ENCODE measurements at places on chromosomes 16 and 17.

GRCh38 chr16:12538667-12539091, 265.0 kb downstream of the CPPED1 start:
- no peak for DNase-seq

DNA sequence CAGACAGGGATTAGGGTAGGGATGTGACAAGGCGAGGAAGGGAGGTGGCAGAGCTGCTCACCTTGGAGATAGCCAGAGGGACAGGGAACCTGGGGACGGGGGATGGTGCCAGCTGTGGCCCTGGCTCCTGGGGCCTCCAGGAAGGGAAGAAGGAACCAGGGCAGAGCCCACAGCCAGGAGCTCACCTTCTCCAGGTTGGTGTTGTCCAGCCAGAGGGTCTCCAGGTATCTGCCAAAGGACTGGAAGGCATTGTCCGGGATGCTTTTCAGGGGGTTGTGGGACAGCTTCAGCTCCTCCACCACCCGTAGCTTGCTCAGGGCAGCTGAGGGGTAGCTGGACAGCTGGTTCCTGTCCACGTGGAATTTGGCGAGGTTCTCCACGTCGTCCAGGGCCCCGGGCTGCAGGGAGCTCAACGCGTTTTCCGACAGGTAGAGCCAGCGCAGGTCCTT, 801 bp downstream of the CHAD start:
- no peak for DNase-seq

DNA sequence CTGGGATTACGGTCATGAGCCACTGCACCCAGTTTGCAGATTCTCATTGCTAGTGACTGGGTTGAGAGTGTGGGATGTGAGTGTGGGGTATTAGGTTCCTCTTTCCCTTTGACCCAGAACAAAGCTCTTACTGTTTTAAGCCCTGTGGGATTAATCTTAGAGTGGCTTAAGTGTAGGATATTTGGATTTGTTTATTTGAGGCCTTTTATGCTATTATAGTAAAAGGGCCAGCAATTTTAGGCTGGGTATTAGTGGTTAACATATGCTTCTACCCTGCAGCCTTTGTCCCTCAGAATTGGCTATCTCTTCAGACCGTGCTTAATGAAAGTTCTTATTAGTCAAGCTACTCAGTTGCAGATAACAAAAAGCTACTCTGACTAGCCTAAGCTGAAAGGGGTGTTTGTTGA, 3.2 kb downstream of the SGF29 start:
- DNase-seq: no peak

DNA sequence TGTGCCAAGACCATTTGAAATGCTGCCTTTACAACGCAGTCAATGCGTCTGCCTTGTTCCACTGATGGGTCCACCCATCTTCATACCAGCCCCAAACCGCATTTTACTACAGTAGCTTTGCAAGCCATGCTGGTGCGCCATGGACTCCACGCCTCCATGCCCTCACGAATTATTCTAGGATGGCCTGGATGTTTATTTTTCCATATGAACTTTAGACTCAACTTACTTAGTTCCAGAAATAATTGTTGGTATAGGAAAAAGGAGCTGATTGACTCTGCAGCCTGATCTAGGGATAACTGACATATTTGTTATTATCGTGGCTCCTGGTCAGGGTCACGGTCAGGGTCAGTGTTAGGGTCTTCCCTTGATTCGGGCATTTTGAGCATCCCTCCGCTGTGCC, 70.0 kb upstream of the ZNF469 start:
- no peak for DNase-seq

- DNase-seq: no peak
Measured at GRCh38 chr16:13223666-13224065, 322.3 kb downstream of the SHISA9 start.

- DNase-seq: no peak
Measured at GRCh38 chr17:74447628-74448159, 15.8 kb downstream of the GPRC5C start.

- no peak for DNase-seq
Measured at GRCh38 chr17:29777663-29778062, 152.4 kb downstream of the SSH2 start.

- DNase-seq: no peak
Measured at GRCh38 chr17:37098152-37098551, 149.4 kb downstream of the AATF start.

DNA sequence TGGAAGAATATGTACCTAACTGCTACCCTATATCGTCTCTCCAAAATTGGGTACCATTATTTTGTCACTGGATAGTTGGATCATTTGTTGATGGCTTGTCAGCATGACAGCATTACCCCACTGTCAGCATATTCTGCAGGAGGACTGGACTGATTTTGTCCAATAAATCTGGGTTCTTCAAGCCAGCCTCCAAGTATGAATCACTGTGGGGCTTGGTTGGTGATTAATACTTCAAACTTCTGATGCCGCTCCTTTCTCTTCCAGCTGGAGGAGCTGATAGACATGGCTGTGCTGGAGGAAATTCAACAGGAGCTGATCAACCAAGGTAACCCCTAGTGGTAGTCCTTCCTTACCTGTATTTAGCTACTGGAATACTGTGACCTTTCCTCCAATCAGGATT, 2.5 kb downstream of the RPAIN start:
- DNase-seq: no peak

DNA sequence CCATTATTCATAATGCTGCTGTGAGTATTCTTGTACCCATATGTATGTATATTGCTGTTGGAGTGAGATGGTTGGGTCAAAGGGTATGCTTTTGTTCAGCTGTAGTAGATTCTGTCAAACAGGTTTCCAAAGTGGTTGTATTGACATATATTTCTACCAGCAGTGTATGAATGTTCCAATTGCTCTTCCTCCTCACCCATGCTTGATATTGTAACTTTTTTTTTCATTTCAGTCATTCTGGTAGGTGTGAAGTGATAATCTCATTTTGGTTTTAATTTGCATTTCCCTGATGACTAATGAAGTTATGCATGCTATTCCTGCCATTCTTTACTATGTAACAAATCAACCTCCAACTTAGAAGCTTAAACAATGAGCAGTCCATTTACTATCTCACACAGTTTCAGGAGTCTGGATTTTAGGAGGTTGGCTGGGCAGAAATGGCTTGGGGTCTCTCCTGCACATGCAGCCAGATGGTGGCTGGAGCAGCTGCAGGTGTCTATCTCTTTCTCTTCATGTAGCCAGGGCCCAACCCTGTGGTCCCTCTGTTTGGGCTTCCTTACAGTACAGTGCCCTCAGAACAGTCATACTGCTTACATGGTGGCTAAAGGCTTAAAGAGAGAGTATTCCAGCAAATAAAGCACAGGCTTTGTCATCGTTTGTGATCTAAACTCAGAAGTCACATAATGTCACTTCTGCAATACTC, 21.2 kb downstream of the ERAL1 start:
- peak; percentile 67 for DNase-seq

DNA sequence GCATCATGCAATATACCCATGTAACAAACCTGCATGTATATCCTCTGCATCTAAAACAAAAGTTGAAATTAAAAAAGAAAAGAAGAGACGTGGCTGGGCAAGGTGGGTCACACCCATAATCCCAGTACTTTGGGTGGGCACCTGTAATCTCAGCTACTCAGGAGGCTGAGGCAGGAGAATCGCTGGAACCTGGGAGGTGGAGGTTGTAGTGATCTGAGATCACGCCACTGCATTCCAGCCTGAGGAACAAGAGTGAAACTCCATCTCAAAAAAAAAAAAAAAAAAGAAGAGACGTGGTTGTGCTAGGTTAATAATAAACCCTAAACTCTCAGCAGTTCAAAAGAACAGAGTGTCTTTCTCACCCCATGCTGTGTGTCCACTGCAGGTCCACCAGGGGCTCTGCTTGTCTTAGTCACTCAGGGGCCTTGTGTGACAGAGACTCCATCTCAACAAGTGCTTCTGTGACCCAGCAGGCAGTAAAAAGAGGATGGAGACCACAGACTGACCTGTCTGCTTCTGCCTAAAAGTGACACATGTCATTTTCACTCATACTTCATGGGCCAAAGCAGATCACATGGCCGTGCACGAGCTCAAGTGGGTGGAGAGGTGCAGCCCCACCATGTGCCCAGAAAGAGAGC, 22.3 kb upstream of the N4BP1 start:
- no peak for DNase-seq

DNA sequence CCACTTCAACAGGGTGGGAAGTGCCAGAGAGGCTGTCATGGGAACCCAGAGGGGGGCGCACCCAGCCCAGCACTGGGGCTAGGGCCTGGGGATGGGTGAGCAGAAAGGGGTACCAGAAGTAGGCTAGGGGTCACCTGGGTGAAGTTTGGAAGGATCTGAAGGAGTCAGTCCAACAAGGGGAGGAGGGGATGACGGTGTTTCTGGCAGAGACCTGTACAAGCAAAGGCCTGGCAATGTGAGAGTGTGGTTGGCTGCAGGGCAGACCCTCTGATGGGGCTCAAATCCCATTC, 13.4 kb upstream of the KATNB1 start:
- no peak for DNase-seq

DNA sequence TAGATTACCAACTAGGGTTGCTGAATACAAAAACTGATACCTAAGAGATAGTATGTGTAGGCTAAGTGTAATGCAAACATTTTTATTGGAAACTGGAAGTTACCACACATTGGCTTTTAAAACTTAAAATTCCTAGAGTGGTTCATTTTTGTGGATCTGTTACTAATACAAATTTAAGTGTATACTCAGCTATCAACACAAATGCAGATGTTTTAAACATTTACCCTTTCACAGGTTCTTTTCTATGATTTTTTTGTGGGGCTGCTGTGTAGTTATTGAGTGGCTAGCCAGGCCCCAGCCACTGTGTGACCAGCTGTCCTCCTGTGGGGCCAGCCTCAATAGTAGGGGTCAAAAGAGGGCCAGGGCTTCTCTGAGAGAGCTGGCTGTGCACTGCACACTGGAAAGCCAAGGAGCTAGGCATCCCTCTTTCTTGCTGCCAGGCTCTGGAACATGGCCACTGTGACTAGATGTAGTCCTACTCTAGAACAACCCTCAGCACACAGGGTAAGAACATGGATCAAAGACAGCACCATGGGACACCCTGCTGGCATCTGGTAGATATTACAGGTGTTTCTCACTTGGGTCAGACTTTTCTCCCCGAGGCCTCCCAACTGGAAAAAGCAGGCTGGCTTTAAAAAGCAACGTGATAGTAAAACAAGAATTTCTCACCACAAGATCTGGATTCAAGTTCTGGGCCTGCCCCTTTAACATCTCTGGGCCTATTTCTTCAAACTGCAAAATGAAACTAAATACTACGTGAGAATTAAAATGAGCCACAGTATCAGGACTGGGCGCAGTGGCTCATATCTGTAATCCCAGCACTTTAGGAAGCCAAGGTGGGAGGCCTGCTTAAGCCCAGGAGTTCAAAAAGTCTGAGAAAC, 7.3 kb upstream of the VEZF1 start:
- DNase-seq: peak; percentile 89

DNA sequence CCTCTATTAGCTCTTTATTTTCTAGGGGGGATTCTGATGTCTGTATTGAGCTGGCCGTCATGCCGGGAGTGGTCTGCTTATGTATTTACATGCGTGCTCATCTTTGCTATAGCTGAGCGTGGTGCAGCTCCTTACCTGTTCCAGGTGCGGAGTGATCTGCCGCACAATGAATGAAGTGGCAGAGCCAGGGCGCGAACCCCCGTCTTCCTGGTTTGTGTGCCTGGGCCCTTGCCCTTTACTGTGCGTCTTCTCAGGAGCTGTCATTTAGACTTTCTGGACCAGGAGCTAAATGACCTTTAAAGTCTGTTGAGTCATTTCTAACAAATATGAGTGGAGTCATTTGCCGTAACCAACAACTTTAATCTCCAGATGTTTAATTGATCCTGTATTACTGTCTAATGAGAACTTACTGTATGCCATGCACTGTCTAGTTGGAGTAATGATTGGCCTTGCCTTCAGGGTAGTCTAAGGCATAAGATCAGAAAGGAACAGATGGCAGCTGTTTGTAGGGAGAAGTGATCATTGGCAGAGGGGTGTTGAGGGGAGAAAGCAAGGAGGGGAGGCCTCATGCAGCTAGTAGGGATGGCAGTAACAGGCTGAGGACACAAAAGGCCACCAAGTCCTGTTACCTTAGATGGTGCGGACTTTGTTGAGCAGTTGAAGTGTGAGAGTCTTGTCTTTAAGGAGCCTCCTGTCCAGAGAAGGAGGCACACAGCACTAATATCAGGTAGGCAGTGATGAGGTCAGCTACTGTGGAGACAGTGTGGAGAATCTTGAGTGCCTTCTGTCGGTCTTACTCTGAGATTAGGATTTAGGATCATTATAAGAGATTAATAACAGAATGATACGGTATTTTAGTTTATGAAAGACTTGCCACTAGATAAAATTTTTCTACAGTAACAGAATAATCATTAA, 53.9 kb downstream of the USP10 start:
- DNase-seq: no peak

- DNase-seq: no peak
Measured at GRCh38 chr17:14116263-14117024, 47.1 kb downstream of the COX10 start.

GRCh38 chr17:56978441-56979090, 635 bp downstream of the SCPEP1 start:
- DNase-seq: peak; percentile 85

DNA sequence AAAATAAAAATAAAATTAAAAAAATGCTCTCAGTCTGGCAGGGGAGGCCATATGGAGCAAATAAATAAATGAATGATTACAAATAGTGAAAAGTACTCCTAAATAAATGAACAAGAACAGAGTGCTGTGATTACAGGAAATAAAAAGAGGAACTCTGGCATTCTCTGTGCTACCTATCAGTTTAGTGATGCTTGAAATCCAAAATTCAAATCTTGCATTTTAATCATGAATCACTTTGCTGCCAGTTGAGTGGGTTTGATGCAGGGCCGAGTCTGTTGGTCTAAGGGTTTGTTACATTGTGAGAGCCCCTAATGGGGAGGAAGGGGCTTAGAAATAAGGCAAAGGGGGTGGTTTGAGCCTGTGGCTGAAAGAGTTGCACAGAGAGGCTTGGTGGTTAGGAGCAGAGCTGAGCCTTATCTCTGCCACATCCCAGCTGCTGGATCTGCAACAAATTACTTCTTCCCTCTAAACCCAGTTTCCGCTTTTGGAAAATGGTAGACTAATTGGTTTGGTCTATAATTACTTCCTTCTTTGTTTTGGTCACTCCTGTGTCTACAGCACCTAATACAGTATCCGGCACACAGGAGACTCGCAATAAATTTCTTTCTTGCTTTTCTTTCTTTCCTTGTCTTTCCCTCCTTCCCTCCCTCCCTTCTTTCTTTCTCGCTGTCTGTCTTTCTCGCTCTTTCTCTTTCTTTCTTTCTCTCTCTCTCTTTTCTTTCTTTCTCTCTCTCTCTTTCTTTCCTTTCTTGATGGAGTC, 6.3 kb upstream of the ABCC1 start:
- peak; percentile 32 for DNase-seq

GRCh38 chr16:68889508-68890150, 46.3 kb downstream of the TANGO6 start:
- DNase-seq: no peak
